ENCODE measurements at places on chromosomes 11 and 22.

- no peak for DNase-seq
These were observed 687 bp downstream of the ZNF202 start for GRCh38 chr11:123740787-123741158.

- no peak for DNase-seq
These were observed 22.4 kb downstream of the KIRREL3 start for GRCh38 chr11:126978165-126978564.

DNA sequence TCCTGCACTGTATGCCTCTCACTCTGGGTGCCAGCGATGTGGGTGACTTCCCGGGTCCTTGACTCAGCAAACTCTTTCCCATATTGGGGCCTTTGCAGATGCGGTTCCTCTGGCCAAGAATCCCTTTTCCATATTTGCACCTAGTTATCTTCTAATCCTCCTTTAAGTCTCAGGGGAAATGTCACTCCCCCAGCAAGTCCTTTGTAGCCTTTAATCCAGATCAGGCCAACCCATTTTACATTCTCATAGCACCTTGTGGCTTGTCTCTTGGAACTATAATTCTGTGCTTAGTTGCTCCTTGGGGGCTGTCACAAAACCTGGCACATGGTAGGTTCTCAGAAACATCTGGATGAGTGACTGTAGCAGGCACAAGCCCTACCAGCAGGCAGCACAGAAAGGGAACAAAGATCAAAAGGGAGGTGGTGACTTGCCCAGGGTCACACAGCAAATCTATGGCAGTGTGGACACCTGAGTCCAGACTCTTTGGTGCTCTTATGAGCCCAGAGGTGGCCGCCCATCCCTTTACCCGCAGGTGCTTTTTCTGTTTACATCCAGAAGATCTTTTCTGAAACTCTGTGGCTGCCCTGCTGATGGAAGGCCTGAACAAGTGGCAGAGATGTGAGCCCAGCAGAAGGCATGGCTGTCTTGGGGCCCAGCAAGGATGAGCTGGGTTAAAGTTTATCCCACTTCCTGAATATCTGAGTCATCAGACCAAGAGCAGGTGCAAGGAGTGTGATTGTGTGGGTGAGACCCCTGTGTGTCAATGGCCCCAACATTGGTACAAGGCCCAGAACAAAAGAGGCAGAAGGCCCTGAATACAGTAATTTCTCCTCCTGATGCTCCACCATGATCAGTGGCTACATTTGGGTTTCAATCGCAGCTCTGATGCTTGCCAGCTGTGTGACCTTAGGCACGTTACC lies 78.6 kb upstream of the GRK3 start:
- DNase-seq, result no peak

DNA sequence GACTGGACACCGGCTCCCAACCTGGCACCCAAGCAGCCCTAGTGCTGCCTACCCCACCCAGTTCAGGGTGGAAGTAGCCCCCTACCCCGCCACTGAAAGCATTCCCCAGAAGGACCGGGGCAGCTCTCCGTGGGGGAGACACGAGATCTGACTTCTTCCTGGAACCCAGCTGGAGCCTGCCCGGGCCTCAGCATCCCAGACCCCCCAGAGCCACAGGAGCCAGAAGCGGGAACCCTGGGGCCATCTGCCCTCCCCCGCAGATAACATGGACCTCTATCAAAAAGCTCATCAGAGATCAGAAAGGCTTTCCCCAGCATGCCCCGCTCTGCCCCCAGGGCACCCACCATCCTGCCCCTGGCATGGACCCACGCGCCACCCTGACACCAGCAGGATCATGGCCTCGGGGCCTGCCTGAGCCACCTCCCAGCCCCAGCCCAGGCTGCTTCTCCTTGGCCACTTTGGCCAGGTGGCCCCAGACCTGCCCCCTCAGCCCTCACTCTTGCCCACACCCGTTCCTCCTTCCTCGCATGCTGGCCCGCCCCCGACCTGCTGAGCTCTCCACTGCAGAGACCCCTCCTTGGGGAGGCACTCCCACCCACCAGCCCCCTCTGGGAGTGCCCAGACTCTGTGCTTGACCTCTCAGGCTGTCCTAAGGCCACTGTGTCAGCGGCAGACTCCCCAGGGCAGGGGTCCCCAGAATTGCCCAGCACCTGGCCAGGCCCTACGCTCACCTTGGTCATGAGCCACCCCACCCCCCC lies 17.1 kb downstream of the WNT7B start:
- no peak for DNase-seq

DNA sequence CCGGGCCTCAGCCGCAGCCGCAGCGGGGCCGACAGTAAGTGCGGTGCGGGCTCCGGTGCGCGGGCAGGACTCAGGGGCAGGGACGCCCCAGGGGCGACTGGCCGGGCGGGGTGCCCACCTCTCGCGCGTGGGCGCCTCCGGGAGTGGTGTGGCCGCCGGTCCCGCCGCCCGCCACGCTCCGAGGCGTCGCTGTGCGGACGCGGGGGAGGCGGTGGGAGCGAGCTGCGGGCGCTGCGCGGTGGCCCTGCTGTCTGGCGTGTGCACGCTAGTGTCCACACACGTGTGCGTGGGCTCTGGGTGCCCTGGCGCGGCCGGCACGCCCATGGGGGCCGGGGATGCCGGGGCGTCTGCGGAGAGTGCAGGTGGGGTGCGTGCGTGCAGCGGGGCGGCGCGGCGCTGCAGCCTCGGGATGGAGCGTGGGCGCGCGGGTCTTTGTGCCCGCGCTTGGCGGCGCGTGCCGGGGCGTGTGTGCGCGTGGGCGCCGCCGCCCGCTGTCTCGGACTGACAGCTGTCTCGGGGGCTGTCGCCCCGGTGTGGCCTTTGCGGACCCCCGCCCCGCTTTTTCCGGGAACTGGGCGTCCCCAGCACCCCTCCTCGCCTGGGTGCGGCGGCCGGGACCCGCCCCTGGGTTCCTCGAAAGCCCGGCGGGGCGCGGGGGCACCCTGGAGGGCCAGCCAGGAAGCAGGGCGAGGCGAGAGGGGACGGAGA lies 804 bp downstream of the KCNK4 start:
- DNase-seq, result no peak

DNA sequence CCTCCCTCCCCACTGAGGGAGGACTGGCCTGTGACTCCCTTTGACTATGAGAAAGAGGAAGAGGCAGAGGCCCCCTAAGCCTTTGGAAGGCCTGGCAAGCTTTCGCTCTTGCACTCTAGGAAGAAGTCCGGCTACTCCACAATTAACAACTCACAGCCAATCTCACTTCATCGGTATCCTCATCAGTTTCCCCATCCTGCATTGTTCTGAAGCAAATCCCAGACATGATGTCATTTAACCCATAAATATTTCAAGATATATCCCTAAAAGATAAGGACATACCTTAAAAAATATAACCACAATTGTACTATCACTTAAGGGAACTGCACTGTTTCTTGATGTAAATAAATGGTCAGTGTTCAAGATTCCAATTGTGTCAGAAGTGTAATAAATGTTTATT lies 63.1 kb downstream of the CWC15 start:
- no peak for DNase-seq

DNA sequence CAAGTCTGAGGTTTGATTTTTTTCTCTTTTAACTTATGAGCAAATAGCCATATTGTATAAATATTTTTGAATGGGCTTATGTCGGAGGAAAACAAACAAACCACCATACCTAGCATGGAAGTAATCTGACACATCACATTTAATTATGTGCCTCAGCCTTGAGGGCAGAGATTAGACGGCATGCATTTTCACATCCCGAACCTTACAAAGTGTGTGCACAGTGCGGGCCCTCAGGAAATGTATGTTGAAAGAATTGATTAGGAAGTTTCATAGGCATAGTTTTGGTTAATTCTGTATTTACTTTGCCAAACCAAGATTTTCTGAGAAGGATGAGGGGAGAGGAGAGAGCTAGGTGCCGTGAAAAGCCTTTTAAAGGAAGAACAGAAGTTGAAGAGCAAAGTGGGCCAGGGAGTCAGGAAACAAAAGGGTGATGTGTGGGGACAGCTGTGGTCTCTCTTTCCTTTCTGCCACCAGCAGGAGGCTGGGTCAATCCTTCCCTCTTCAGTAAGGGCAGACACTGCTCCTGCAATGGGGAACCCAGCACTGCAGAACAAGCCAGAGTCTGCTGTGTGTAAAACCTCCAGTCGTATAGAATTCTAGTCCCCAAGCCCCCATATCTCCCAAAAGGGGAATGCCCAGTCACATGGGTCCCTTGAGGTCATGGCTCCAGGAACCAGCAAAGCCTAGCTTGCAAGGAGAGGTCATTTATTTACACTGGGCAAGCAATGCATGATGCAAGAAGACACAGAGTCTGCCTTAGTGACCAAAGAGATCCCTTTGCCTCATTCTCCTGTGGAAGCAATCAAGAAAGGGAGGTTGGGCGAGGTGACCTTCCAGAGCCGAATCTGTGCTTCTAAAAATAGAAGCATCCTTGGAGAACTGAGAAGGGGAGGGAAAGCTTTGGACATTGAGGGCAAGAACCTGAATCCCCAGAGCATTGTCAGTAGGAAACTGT lies 71.1 kb upstream of the OLFML1 start:
- DNase-seq, result no peak

- no peak for DNase-seq
These were observed 62.2 kb downstream of the COMMD9 start for GRCh38 chr11:36227044-36227443.

DNA sequence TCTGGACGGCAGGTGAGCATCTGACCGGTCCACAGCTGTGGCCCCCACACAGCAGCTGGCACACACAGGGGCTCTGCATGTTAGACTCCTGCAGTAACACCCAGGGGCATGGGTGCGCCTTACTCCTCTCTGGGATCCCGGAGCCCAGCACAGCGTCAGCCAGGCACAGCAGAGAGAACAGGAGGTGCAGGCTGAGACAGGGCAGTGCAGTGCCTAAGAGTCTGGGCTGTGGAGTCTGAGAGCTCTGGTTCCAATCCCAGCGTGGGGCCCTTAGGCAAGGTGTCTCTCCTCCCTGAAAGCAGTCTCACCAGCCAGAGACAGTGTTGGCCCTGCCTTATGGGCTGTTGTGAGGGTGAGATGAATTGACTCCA lies 2.3 kb downstream of the NUDT8 start:
- no peak for DNase-seq

- no peak for DNase-seq
These were observed 129.4 kb downstream of the SBF2 start for GRCh38 chr11:10164621-10165020.

GRCh38 chr22:30424534-30425326 lies 838 bp upstream of the MTFP1 start:
- no peak for DNase-seq

GRCh38 chr11:33775832-33776470 lies 1.6 kb upstream of the FBXO3 start:
- DNase-seq, result no peak

- DNase-seq, result peak; percentile 38
These were observed 2.9 kb upstream of the BID start for GRCh38 chr22:17777005-17777716.

DNA sequence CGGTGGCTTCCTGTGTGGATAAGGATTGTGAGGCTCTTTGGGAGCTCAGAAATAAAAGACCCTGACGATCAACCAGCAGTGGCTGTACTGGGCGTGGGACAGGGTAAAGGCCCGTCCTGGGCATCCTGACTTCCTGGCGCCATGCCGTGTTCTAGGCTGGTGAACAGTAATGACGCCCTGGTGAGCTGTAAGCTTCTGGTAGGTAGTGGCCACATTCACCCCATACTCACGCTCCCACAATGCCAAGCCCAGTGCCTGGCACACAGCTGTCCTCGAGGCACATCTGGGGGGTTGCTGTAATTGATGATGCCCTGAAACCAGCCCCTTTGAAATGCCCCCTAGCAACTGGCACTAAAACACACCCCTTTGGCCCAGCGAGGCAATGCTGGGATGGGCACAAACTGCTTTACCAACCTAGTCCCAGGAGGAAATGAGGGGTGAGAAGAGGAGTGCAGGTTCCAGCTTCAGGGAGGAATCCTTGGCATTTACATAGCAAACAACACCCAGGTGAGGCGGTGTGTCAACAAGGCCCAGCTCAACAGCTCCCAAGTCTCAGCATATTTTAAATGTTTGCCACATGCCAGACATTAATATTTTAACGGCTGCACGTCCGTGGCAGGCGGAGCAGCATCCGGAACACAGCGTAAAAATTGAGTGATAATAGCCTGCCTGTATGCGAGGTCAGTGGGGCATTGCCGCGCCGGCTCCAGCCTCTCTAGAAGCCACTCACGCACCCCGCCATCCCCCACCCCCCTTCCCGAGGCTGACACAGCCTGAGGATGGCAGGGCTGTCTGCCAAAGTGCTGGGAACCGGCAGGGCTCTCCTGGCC lies 79.3 kb downstream of the DSCAML1 start:
- no peak for DNase-seq

GRCh38 chr11:83566950-83567349 lies 280.8 kb upstream of the CCDC90B start:
- DNase-seq, result no peak

DNA sequence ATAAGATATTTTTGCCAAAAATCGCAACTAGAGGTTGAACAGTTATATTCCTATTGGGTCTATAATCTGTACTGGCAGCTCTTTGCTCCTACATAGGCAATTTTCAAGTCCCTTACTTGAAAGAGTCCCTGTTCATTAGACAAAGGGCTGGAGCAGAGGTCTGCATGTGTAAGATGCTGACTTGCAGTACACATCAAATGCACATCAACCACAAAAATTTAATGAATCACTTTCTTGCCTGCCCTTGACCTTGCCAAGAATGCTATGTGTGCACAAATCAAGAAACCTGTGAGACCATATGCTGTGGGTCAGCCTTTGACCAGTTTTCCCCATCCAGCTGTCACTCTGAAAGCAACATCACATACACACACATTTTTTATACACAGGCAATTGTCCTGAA lies 661.5 kb downstream of the LRRC4C start:
- DNase-seq, result no peak

DNA sequence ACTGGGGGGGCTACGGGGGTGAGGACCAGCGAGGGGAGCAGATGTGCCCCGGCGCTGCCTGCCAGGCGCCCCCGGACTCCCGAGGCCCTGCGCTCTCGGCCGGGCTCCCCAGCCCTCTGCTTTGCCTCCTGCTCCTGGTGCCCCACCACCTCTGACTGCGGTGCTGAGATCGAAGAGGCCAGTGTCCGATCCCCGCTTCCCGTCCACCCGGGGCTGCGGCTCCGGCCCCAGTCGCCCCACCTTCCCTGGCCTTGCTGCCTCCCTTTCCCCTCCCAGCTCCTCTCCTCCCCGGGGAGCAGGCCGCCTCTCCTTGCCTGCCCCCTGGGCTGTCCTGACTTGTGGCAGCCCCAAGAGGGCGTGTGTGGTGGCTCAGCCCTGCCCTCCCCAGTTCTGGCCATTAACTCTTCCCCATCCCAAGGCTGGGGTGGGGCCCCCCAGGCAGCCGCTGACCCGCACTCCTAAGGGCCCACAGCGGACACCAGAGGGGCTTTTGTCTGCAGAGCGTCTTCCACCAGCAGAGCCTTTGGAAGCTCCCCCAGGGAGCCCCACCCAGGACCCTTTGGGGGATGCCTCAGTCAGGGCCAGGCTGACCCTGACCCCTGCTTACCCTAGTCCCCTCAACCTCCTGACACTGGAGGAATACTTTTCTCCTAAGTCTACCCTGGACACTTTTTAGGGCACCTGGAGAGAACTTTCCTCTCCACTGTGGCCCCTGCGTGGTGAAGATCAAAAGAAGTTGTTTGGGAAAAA lies 16.6 kb downstream of the RTN4RL2 start:
- no peak for DNase-seq

All from stimulated activated CD4-positive, alpha-beta T cell treated with anti-CD3 and anti-CD28 coated beads, Interleukin-15, amount 100 ng/mL, for 1 hour (primary cell).